Activated naive CD4-positive, alpha-beta T cell (primary cell): ENCODE measurements at places on chromosomes 13 and 19.

DNA sequence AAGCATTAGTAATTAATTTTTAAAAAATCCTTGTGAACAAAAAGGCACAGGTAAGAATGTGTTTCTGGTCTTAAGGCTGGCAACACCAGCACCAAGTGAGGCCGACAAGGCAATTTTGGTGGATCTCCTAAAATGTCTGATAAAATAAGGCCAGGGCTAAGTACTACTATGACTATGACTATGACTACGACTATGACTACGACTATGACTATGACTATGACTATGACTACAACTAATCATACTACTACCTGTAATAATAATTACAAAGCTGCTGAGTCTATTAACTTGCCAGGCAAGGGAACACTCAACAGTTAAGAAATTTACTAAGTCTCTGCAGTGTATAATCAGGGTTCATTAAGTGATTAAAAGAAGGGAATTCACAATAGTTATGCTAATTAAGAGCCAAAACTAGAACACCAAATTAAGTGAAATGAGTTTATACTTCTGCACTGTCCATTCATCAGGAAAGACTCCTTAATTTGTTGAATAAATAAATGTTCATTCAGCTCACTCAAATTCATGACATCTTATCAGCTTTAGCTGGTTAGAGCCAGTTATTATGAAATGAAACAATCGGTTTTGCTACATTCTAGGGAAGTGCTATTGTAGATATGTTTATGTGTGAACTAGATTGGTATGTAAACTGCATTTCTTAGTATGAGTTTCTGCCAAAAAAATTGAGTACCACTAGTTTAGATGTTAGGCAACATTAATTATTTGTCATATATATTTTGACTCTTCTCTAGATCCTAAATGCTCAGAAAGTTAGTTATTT, 1626.2 kb upstream of the PCDH20 start:
- DNase-seq = no peak

DNA sequence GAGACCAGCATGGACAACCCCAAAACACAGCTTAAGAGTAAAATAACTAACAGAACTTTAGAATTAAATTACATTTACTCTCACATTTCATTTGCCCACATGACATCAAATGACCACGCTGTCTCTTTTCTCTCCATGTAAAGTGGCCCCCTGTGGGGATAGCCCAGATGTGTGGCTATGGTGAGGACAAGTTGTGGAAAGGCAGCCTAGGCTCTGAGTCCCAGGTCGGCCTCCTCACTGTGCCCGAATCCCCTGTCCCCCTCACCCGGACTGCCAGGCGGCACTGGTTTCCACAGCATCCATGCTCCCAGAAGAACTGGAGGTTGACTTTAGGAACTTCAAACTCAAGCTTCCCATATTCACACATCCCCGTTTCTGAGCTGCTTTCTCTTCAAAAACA, 111.8 kb upstream of the UQCRFS1 start:
- no peak for DNase-seq

GRCh38 chr13:98022210-98022609, 68.7 kb downstream of the IPO5 start:
- DNase-seq = no peak

GRCh38 chr13:113078902-113079780, 26.4 kb upstream of the F7 start:
- no peak for DNase-seq

- DNase-seq = no peak
Measured at GRCh38 chr13:109904218-109904617, 117.8 kb upstream of the IRS2 start.

DNA sequence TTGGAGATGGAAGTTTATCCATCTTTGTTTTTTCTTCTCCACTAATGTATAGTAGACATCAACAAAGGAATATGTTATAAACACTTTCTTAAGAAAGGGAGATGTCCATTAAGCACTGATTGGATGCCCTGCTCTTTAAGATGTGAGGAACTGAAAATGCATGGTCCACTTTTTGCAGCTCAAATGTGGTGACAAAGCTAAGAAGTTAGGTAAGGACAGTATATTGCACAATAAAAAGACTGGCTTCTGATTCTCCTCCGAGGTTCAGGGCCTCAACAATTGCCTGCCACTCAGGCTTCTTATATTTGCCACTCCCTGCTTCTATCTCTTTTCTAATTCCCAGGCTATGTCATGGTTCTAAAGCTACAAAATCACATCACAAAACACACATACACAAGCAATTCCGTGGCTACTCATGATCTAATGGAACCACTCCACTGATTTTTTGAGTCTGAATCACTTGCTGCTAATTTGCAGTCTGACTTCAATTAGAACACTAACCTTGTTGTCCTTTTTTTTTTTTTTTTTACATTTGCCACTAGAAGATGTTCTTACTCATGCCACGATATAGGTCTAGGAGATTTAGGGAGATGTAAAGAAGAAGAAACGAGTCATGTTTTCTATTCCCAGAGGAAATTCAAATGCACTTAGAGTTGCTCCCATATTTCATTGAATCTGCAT, 29.6 kb upstream of the TNFSF11 start:
- DNase-seq = no peak

- DNase-seq = no peak
Measured at GRCh38 chr13:49620170-49620621, 8.1 kb upstream of the ARL11 start.

GRCh38 chr19:46962030-46962570, 57.5 kb upstream of the NPAS1 start:
- no peak for DNase-seq

DNA sequence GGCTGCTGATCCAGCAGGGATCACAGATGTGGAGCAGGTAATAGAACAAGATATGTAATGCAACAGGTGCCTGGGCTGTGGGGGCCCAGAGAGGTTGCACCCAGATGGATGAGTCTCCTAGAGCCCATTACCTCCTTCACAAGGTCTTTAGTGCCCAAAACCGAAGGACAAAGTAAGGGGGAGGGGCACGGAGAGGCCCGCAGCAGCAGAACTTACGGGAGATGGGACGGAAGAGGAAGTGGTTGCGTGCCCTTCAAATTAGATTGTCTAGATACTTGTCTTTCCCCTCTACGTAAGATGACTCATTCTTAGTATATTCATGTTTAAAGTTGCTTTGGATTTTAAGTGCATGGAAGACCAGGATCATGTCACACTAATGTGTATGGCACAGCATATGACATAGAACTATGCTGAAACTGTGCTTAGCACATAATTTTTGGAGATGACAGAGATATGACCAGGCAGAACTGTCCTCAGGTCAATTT, 5.7 kb upstream of the MRPS31 start:
- peak; percentile 58 for DNase-seq

GRCh38 chr13:23953860-23954512, 56.7 kb upstream of the C1QTNF9B start:
- no peak for DNase-seq

GRCh38 chr19:31270897-31271296, 78.3 kb downstream of the TSHZ3 start:
- no peak for DNase-seq

DNA sequence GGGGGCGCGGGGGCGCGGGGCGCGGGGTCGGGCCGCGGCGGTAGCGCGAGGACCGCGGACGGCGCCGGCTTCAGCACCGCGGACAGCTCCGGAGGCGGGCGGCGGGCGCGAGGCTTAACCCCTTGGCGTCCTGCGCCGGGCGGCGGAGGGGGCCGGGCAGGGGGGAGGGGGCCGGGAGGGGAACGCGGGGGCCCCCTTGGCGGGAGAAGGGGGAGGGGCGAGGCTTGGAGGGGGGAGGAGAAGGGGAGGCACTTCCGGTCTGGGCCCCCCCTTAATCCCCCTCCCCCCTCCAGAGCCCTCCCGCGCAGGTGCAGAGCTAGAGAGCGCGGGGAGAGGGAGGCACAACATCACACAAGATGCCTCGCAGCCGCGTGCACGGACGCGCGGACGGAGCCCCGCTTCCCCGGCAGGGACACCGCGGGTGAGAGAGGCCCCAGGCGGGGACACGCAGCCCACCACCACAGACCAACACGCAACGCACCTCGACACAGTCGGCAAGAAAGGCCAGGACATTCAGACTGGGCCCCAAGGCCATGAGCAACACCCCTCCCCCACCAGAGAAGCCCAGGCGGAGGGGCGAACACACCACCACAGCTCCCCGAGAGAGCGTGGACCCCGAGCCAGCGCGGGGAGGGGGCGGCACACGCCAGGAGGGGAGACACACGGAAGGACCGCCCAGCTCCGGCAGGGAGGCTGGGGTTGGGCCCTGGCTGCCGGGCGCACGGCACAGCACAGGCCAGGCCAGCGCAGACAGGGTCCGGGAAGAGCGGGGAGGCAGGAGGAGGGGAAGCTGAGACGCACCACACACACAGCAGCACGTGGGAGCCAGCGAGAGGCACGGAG, 24.1 kb downstream of the SHANK1 start:
- DNase-seq = peak; percentile 10

- DNase-seq = no peak
Measured at GRCh38 chr19:37165635-37166034, 6.9 kb downstream of the ZNF585A start.

DNA sequence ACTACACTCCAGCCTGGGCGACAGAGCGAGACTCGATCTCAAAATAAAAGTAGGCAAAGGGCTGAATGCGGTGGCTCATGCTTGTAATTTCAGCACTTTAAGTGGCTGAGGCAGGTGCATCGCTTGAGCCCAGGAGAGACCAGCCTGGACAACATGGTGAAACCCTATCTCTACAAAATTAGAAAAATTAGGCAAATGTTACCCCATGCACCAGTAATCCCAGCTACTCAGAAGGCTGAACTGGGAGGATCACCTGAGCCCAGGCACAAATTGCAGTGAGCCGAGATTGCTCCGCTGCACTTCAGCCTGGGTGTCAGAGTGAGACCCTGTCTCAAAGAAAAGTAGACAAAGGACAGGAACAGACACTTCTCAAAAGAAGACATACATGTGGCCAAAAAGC, 9.9 kb upstream of the LGALS13 start:
- DNase-seq = no peak

GRCh38 chr13:24854311-24854710, 90.3 kb downstream of the RNF17 start:
- DNase-seq = no peak

GRCh38 chr13:74193391-74193790, 59.2 kb upstream of the KLF12 start:
- DNase-seq = no peak

- DNase-seq = no peak
Measured at GRCh38 chr13:49908637-49909036, 27.5 kb downstream of the SPRYD7 start.

DNA sequence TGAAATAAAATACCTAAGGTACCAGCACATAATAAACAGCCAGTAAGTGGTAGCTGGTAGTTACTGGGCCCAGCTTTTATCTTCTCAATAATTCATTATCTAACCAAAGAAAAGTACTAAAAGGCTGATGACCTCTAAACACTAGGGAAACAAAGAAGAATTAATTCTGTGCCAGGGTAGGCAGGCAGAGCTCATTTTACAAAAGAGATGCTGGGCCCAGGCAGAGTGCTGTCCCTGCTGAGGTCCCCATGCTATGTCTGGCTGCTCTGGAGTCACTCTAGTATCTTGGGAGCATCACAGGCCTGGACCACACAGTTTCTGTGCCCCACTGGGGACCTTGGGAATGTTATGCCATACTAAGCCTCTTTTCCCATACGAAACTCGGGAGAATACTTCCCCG, 18.2 kb downstream of the ZNF507 start:
- no peak for DNase-seq

DNA sequence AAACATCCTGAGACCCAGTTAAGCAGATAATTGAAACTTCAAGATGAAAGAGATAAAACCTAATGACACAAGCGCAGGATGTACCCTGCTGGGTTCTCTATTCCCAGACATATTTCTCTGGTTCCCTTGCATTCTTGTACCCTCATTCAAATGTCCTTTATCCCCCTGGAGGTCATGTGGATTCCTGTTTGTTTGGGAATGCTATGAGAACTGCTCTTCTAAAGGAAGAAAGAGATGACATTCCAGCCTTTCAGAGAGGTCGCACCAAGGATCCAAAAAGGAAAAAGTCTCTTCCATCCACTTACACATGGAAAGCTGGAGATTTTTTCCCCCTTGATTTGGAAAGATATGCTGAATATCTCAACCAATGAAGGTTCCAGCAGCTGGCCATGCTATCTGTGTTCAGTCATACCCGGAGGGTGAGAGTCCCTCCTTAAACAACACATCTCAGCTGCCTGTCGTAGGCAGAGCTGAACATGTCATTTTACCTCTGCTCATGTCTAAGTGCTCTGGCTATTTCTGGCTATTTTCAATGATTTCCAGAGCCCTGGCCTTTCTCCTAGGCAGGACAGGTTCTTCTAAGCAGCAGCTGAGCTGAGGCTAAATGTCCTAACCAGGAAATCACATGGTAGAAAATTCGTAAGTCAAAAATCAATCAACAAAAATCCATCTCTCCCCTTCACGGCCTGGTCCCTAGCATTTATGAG, 52.5 kb downstream of the C13orf42 start:
- DNase-seq = no peak

DNA sequence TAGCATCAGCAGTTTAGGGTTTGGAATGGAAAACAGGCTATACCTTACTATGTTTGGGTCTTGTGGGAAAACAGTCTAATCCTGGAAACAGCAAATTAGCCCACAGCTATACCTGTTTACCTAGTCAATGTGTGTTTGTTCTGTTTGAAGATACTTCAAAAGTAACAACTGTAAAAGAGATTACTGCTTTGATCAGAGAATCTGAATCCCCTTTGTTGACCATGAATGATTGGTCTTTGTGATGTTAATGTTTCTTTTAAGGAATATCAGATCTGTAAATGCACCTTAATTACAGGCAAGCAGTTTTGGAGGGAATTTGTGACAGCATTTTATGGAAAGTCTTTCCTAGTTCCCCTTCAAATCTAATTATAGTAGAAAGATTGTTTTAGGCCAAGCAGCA, 20.7 kb upstream of the KLF5 start:
- no peak for DNase-seq

DNA sequence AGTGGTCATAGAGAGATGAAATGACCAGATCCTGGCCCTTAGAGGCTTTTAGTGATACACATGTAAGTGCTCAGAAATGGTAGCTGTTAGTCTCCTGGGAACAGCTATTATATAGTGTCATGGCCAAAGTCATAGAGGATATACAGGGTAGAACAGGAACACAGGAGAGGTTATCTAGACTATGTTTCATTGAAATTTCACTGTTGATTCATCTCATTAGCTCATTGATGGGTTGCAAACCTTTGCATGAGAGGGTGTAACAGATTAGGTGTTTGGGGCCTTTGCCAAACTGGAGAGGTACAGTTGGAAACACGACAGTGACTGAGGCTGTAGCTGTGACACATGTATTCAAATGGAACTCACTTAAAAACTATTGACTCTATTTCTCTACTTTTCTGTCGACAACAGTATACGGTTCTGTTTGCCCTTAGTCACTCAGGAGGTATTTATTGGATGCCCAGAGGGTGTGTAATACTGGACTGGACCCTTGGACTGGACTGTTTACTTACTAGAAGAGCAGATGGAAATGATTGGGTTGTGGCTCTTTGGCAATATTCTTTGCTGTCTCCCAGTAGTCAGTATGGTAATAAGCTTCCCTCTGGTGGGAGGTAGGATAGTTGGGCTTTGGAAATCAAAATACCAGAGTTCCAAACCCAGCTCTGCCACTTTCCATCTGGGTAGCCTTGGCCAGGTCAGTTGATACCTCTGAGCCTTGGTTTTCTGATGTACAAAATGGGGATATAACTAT, 29.8 kb downstream of the ARHGAP35 start:
- DNase-seq = no peak
